Tongue (tissue), 3 donors: ENCODE measurements at places on chromosomes 7 and 10. TPM values are rescaled to one million over a fixed set of nuclear protein-coding genes. Genes with fewer than 3 reads are reported as not detected.

The TMEM139 gene
- total RNA-seq: 0.51 TPM

The ZNF853 gene
- total RNA-seq: 26.1 TPM

The AGBL3 gene
- 0.62 TPM for total RNA-seq

The EBF3 gene
- total RNA-seq: 44.4 TPM

The SNX8 gene
- total RNA-seq: 22.4 TPM

The COL28A1 gene
- 8.1 TPM for total RNA-seq

The PKD2L1 gene
- not detected for total RNA-seq

The ZEB1 gene
- 170 TPM for total RNA-seq

The PLXDC2 gene
- total RNA-seq: 54.1 TPM

The ITPRID1 gene
- 0.92 TPM for total RNA-seq

The SEC31B gene
- total RNA-seq: 4.6 TPM

The SVIL gene
- 424 TPM for total RNA-seq
